ENCODE measurements at places on chromosomes 16 and 17.

GRCh38 chr16:974611-975261 is 4.0 kb upstream of the LMF1 start:
- no peak for DNase-seq

GRCh38 chr16:3889059-3889458 is 8.5 kb upstream of the CREBBP start:
- no peak for DNase-seq

DNA sequence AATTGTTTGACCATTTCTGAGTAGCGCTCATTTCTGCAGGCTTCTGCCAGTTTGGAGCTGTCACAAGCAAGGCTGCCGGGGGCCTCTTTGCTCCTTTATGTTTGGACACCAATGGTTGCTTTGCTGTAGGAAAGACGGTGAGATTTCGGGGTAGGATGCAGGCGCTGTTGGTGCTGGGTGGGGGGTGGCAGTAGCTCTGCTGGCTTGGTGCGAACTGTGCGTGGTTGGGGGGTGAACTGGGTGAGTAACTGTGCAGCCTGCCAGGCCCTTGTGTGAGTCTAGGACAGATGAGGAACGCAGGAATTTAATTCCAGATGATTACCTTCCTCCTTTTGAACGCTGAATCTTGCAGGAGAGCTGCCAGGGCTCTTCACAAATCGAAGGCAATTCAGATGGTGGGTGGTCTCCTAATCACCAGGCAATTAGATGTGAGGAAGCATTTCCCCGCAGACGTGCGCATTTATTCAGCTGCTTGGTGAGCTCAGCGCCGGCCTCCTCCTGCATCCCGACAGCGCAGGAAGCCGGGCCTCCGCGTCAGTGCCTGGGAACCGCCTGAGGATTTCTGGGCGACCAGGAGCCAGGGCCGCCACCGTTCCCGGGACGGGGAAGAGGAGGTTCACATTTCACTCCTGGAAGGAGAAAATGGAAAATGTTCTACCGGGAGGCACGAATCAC is 154.4 kb downstream of the FOXL1 start:
- DNase-seq, result no peak

- DNase-seq, result no peak
Observed at GRCh38 chr17:965311-965989, 14.1 kb downstream of the NXN start.

DNA sequence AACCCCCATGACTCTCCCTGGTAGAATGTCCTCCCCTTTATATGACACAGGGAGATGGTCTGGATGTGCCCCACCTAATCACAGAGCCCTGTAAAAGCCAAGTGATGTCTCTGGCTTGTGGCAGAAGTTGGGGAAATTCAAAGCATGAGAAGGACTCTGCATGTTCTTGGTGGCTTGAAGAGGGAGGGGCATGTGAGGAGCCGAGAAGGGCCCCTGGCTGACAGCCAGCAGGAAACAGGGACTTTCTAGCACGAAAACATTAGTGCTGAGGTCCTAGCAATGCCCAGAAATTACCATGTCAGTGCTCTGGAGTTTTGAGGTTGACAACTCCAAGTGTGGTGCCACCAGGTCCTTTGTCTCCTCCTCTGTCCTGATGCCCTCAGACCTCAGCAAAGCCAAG is 75.9 kb downstream of the USP22 start:
- no peak for DNase-seq

DNA sequence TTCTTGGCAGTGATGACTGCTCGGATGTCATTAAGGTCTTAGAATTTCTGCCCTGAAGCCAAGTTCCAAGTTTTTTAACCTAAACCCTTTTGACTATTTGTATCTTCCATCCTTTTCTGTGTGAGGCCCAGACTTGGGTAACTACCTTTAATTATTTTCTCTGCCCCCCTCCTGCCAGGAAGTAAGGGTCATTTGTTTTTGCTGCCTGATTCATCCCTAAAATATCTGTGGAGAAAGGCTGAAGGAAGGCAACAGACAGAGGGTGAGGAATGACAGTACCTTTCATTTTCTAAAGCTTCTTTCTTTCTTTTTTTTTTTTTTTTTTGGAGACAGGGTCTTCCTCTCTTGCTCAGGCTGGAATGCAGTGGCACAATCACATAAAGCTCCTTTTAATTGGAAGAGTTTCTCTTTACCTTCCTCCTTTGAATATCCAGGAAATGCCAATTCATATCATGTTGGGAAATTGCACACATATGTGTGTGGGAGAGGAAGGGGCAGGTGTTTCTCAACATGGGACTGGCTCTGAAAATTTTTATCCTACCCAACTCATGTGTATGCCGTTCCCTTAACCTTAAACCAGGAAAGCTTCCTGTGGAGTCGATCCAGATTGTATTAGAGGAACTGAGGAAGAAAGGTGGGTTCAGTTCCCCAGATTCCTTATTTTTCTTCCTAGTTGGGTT is 957 bp downstream of the VPS25 start:
- DNase-seq, result no peak

- no peak for DNase-seq
Observed at GRCh38 chr16:62585041-62585545, 548.9 kb upstream of the CDH8 start.

GRCh38 chr16:54928411-54929089 is 2.1 kb upstream of the IRX5 start:
- no peak for DNase-seq

DNA sequence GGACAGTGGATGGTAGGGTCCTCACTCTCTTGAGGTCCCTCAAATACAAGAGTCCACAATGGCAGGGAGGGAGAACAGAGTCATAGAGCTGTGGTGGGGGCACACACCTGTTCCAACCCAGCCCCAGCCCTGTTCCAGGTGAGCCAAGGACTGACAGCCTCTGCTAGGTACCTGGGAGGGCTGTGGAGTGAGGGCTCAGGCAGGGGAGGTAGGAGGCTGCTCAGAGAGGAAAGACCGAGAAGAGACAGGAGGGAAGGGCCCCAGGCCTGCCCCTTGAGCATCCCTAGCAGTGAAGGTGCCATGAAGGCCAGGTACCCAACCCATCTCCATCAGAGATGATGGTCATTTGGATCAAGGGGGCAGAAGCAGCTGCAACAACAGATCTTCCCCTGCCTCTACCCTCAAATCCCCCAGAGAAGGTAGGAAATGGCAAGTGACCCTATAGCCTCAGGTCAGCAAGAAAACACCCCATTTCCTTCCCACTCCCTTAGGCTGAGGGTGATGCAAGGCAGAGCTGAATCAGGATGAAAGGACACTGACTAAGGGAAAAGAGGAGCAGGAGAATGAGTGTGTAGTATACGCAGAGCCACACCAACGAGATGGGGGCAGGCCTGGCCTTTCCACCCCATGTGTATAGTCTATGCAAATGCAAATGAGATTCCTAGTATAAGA is 28.6 kb downstream of the CD300LG start:
- no peak for DNase-seq

DNA sequence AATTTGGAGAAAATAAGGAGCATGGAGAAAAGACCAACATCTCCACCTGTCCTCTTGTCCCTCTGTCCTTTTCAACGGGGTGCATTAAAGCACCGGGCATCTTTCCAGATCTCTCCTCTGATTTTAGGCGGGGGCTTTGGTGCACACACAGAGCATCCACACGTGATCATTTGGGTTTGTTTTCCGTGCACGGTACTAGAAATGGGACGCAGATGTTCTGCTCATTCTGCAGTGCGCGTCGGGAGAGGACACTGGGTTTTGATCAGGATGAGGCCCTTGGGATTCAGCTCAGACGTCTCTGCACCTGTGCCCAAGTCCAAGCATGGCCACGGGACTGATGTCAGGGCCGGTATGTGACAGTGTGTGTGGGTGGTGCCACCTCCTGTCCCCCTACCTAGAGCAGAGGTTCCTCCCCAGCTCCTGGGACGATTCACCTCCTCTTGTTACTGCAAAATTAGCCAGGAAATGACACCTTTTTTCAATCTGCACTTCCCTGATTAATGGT is 31.9 kb downstream of the PDIA2 start:
- no peak for DNase-seq

Measured in vagina (tissue), 2 donors.